H7 (cell line): ENCODE measurements at places on chromosomes 4 and X.

DNA sequence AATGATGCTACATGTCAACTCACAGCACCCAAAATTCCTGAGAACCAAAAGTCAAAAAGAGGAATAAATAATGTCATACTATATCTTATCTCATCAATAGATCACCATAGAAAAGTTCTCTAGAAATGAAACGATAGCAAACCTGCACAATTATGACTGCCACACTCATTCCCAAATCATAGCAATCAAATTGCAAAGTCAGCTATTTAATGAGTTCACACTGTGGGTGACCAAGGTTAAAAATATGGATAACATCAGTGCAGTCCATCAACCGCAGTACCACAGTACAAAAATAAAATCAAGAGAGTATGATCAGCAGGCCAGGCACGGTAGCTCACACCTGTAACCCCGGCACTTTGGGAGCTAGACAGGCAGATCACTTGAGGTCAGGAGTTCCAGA lies 62.3 kb downstream of the ATRX start:
- DNase-seq: no peak

- DNase-seq: no peak
Observed at GRCh38 chr4:143026459-143027170, 158.1 kb upstream of the USP38 start.

GRCh38 chr4:123060039-123060770 lies 137.8 kb upstream of the NUDT6 start:
- DNase-seq: no peak

DNA sequence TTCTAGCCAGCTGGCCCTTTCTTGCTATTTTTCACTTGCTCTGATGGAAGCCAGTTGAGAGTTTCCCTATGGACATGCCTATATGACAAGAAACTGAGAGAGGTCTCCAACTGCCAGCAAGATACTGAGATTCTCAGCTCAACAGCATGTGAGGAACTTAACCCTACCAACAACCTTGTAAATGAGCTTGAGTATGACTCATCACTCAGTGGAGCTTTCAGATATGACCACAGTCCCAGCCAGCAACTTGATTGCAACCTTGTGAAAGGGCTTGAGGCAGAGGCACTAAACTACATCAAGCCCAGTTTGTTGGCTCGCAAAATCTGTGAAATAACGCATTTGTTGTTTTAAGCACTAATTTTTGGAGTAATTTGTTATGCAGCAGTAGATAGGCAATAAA lies 175.8 kb downstream of the COMMD8 start:
- no peak for DNase-seq

DNA sequence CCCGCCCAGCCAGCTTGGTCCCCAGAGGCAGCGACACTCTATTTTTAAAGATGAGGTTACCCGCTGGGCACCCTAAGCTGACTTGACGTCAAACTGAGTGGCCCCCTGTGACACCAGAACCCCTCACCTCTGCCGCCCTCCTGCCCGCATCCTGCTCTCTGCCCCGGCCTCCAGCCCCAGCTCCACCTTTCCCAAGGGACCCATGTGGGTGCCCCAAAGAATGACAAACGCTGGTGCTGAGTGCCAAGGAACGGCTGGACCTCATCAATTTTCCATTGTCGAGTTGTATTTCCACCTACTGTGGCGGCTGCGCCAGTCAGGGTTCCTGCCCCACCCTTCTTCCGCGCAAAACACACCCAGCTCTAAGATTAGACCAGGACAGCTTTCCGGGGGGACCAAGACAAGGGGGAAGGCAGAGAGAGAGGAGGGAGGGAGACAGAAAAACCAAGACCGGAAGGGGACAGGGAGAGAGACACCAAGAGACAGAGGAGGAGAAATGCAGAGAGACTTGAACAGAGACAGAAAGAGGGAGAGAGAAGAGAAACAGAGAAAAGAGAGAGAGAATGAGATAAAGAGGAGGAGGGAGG lies 2.0 kb downstream of the PRKX start:
- DNase-seq: no peak
